ENCODE measurements at places on chromosomes 16 and 17.

GRCh38 chr16:85483424-85483823 is 129.7 kb upstream of the GSE1 start:
- DNase-seq = no peak

GRCh38 chr17:57375770-57376225 is 119.5 kb downstream of the MSI2 start:
- no peak for DNase-seq

DNA sequence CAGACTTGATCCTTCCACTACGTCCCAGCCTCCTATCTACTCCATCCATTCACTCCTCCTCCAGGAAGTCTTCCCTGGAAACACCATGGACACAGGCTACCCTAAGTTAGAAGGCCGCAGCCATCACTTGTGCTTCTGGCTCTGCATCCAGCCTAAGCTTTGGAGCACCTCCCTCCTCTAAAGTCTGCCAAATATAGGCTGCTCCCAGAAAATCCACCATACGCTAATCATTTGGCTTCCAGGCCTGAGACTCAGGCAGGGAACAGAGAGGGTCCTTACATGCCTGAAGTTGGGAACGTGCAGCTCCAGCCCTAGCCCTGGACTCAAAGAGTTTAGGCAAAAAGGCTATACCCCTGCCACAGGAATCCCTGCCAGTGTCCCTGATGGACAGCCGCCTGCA is 6.7 kb downstream of the PCGF2 start:
- no peak for DNase-seq

GRCh38 chr16:17342031-17342430 is 128.7 kb downstream of the XYLT1 start:
- no peak for DNase-seq

All from GM23338 (cell line).